ENCODE measurements at places on chromosomes 16 and 17. TPM values are rescaled to one million over a fixed set of nuclear protein-coding genes. Genes with fewer than 3 reads are reported as not detected.

- peak; percentile 11 for DNase-seq
Observed at GRCh38 chr16:56269811-56270684, 78.8 kb downstream of the GNAO1 start.

Gene BHLHA9
- not detected for total RNA-seq

Gene TAT
- not detected for total RNA-seq

- DNase-seq = no peak
Observed at GRCh38 chr17:66938656-66939055, 25.9 kb upstream of the CACNG4 start.

GRCh38 chr16:75742424-75743047 lies 16.2 kb upstream of the CPHXL start:
- DNase-seq = no peak

DNA sequence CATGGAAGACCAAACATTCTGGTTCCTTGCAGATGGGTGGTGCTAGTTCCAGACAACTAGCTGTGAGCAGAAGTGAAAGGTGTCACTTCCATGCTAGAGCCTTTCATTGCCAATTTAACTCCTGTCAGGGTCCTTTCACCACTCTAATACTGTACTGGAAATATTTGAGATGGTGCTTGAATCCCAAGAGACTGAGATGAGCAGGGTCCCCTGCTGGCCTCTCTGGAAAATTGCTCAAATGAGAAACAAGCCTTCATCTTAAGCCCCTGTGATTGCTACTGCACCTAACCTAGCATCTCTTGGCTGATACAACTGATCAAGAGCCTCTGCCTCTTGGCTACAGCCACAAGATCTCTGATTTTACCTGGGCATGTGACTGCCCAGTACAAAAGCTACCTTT lies 7.4 kb upstream of the VAC14 start:
- DNase-seq = no peak

Gene OTOP2
- not detected for total RNA-seq

- DNase-seq = no peak
Observed at GRCh38 chr17:798246-798645, 16.1 kb downstream of the MRM3 start.

GRCh38 chr17:44137891-44138709 lies 3.6 kb upstream of the HROB start:
- DNase-seq = peak; percentile 99

Gene TPSAB1
- total RNA-seq = 2.1 TPM

DNA sequence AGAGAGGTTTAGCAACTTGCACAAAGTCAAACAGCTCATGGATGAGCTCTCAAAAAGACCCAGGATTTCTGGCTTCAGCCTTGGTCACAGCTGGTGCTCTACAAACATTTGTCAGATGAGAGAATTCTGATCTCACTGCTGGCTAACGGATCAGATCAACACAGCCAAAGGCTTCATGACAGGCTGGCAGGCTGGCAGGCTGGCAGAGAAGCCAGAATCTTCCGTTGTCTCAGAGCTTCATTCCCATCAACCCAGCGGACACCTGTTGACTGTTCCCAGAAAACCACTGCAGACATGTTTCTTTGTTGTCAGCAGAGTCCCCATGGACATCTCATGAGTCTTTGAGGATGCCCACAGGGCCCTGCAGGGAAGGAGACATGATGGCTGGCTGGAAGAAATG lies 303.8 kb upstream of the ASIC2 start:
- DNase-seq = no peak

DNA sequence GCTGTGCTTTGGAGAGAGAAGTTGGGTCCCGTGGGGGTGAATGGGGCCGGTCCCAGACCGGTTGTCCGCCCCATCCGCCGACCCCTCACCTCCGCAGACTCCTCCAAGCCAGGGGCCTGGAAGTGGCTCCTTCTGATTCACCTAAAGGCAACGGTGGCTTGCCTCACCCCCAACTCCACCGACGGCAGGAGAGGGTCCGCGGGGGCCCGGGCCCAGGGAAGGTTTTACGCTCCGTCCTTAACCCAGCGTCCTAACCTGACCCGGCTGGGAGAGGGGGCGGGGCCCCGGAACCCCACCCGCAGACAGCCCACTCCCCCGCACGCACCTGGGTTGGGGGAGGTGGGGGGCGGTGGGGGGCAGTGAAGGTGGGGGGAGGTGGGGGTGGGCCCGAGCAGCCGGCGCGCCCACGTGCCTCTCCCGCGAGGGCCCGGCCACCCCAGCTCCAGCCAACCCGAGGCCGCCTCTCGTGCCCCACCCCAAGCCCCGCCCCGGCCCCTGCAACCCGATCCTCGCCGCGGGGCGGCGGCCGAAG lies 12.7 kb upstream of the CD300A start:
- no peak for DNase-seq

DNA sequence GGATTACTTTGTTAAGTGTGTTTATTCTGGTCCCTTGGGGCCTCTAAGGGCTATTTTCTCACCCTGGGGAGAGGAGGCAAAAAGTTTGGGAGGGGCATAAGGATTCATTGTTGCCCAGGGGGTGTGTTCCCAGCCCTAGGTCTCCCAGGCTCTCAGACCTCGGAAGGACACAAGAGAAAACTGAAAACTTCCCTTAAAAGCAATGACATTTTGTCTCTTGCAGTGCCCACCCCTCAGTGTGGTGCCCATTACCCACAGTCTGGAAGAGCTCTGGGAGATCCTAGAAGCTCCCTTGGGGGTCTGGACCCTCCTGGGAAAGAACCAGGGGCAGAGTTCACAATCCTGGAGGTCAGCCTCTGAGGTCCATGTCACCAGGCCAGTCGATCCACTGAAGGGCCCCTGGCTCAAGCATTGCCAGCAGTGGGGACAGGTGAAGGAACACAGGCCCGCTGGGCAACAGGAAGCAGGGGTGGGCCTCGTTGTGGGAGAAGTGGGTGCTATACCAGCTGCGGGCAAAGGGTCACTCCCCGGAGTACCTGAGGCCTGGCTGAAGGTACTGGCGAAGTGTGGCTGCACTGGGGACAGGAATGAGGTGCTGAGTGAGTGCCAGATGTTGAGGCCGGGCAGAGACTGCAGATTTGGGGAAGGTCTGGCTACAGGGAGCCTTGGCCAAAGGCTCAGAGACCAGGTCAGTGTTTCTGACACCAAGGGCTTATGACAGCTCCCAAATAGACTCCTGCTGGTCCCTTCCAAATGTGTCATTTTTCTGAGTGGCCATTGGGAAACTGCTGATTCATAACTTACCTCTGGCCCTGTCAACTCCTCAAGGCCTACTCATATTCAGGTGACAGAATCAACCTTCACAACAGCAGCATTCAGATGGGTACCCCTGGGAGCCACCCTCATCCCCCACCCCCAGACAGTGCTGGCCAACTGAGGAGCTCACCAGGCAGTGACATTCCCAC lies 4.6 kb upstream of the ZNF747 start:
- no peak for DNase-seq

DNA sequence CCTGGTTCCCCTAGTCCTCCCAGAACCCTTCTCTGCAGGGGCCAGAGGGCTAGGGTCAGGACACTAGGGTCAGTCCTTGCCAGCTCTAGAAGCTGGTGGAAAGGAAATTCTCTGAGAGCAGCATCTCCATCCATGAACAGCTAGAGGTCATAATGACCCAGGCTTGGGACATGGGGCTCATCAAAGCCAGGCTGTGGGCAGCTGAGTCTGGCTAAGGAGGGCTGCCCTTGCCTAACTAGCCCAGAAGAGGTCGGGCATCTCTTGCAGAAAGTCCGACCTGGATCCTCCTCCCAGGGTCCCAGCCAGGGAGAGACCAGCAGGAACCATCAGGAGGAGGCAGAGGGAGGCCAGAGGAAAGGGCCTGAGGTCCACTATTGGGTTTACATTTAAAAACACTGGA lies 4.3 kb downstream of the MPO start:
- no peak for DNase-seq

DNA sequence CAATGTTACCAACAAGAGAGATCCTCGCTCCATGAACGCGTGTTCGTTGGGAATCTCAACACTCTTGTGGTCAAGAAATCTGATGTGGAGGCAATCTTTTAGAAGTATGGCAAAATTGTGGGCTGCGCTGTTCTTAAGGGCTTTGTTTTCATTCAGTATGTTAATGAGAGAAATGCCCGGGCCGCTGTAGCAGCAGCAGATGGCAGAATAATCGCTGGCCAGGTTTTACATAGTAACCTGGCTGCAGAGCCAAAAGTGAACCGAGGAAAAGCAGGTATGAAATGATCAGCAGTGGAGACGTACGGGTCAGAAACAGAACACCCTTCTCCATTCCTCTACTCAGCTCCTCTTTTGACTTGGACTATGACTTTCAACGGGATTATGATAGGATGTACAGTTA lies 13.3 kb downstream of the SOCS1 start:
- DNase-seq = no peak

Gene KRTAP4-5
- not detected for total RNA-seq

Gene GP1BA
- 0.17 TPM for total RNA-seq

GRCh38 chr16:17362183-17362582 lies 108.6 kb downstream of the XYLT1 start:
- no peak for DNase-seq

All from A172 (cell line).